ENCODE measurements at places on chromosomes 6 and 20.

GRCh38 chr6:53547166-53547810 lies 2.4 kb upstream of the GCLC start:
- no peak for DNase-seq

GRCh38 chr20:50472693-50473664 lies 37.2 kb upstream of the PTPN1 start:
- no peak for DNase-seq

GRCh38 chr6:134097114-134097707 lies 44.8 kb upstream of the SLC2A12 start:
- DNase-seq: peak; percentile 65

- DNase-seq: no peak
Measured at GRCh38 chr6:94736236-94736635, 841.1 kb upstream of the MANEA start.

DNA sequence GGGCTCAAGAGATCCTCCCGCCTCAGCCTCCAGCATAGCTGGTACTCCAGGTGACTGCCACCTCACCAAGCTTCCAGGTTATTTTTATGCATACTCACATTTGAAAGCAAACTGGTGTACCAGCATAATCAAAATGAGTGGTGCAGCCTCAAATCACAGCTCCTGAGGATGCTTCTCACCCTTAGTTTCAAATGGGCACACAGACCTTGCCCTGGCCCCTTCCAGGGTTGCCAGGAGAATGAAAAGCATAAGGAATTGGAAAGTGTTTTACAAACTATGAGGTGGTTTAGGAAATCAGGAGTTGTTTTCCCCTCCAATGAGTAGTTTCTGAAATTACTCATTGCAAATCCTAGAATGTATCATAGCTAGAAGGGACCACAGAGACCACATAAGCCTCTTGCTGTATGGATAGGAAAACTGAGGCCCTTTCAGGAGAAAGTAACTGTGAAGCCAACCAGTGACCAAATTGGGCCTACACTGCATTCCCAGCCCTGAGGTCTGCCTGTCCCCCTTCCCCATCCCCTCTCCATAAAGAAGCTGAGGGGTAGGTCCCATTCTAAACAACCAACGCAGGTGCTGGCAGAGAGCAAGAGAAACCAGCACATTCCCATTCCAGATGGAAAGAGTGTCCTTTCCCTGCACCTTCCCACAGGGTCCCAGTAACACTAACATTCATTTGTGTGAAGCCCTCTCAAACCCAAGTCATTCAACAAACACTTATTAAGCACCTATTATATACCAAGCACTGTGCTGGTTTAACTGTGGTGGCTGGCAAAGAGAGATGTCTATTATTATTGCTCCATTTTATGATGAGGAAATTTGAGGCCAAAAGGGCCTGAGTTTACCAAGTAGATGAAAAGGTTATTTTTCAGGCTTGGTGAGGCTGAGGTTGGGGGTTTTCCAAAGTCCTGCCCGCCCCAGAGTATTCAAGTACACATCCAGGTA lies 2.1 kb upstream of the E2F1 start:
- DNase-seq: no peak

DNA sequence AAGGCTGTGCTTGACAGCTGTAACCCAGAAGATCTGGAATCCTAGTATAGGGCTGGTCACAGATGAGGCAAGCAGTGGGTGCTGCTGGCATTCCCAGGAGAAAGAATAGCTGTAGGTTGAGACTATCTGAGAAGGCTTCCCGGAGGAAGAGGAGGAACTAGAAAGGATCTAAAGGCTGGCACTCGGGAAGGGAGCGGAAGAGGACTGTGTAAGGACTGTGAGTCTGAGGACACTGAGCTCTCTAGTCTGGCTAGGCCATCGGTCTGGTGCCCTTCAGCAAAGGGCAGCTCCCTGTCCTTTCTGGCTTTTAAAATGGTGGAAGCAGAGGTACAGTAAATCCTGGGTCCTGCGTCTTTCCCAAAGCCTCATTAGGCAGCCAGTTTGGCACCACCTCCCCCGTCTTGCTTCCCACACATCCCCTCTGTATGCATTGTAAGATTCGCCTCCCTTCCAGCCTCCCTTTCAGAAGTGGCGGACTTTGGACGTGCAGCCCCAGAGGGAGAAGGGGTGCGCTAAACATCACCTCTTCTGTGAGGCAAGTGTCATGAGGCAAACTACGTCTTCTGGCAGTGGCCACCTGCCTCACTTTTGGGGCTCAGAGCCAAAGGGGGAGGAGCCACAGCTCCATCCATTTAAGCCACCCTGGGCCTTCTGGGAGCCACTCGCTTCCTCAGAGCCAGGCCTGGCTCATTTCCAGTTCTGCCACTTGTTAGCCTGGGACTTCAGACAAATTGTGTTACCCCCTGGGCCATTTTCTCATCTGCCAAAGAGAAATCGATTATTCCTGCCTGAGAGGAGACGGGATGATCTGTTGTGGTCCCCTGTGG lies 8.6 kb downstream of the SNPH start:
- no peak for DNase-seq

GRCh38 chr6:169005166-169005565 lies 248.5 kb downstream of the THBS2 start:
- DNase-seq: no peak

GRCh38 chr6:132567566-132567965 lies 2.6 kb upstream of the TAAR6 start:
- no peak for DNase-seq

DNA sequence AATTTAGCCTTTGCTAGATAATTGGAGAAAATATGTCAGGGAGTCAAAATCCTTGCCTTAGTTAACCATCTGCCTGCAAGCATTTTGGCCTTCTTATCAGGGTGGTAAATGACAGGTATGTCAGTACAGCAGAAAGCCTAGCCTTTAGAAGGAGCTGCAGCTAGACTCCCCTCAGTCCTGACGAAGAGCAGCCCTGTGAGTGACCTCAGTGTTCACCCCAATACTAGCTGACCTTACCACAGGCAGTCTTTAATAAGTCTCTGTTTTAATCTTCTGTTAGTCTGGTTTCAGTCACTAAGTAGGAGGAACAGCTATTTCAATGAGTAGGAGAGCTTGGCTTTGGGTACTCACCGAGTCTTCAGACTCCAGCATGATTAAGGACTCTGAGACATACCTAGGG lies 340.0 kb upstream of the FLRT3 start:
- DNase-seq: no peak

GRCh38 chr6:3011592-3011991 lies 11.9 kb downstream of the NQO2 start:
- DNase-seq: no peak

- no peak for DNase-seq
Measured at GRCh38 chr20:5928836-5929715, 21.3 kb downstream of the TRMT6 start.

GRCh38 chr20:35432430-35432735 lies 5.6 kb downstream of the GDF5 start:
- DNase-seq: no peak

GRCh38 chr20:56202493-56203077 lies 45.9 kb upstream of the MC3R start:
- DNase-seq: no peak

- DNase-seq: peak; percentile 54
Measured at GRCh38 chr20:38303908-38304379, at the start of gene BPI. Gene BPI (plus strand): TSS chr20:38304156. CDS start chr20:38304224, 68 bp downstream.

DNA sequence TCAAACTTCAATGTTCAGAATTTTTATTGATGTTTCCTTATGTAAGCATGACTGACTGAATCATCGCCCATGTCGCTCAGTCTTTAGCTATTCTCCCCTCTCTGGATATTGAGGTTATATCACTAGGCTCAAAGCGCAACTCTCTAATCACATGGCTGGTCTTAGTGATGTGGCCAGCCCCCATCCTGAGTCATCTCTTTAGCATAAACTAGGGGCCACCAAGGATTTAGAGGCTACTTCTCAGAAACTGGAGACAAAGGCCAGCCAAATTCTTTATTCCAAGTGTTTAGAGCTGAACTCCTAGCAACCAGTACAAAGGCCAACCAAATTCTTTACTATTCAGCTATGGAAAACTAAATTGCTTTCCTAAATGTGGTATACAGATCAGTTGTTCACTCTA lies 61.4 kb downstream of the FAM135A start:
- peak; percentile 32 for DNase-seq

- DNase-seq: no peak
Measured at GRCh38 chr6:51574040-51574439, 513.4 kb downstream of the PKHD1 start.

DNA sequence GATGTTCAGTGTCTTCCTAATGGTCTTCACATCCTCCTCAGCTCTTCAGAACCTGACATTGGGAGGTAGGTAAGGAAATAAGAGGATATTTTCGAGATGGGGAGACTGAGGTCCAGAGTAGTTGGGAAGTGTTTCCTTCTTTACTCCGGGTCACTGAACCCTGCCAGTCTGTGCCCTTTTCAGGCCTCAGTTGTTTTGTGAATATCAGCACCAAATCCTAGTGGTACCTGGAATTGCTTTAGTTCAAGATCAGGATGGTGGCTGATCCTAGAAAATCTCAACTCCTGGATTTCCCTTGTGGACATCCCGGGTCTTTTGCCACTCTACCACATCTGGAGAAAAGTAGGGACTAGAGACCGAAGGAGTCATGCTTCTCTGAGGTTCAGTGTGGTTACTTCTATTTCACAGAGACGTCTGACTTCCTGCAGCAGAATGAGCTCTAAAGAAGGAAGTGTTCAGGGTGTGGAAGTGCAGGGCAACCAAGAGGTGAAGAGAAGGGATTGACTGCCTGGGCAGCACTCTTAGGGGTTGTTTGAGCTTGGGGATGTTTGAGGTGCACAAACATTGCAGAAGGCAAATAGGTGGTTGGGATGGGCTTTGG lies 995 bp downstream of the STK4 start:
- DNase-seq: no peak

- DNase-seq: no peak
Measured at GRCh38 chr6:36701401-36701991, 3.9 kb downstream of the RAB44 start.

DNA sequence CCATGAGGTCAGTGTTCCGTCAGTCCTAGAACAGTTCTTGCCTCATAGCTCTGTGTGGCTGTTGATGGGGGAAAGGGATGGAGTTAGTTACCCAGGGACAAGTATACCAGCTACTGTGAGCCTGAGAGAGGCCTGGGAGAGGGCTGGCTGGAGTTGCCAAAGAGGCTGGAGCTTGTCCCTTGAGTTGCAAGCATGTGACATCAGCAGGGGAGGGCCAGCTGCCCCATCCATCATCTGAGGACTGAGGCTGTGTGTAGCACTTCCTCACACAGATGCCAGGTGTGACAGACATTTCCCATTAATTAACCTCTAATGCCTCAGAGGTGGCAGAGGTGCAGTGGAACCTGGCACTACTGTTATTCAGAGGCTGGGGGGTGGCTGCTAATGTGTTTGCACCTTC lies 131.6 kb downstream of the PHACTR3 start:
- no peak for DNase-seq

- peak; percentile 64 for DNase-seq
Measured at GRCh38 chr20:41173161-41173721, 35.9 kb downstream of the PLCG1 start.

DNA sequence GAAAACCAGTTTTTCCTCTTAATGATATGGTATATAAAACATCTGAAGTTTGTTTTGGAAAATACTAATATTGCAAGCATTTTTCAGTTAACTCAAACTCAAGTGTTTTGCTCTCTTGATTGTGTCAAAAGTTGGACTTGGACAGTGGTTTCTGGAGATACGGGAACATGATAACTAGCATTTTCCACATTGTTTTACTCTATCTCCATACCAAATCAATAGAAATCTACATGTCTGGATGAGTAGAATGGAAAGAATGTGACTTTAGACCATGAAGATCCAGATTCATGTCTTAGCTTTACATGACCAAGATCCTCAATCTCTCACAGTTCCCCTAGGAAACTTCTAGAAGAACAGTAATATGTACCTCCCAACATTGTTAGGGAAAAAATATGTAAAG lies 22.2 kb upstream of the FBXO30 start:
- peak; percentile 47 for DNase-seq

DNA sequence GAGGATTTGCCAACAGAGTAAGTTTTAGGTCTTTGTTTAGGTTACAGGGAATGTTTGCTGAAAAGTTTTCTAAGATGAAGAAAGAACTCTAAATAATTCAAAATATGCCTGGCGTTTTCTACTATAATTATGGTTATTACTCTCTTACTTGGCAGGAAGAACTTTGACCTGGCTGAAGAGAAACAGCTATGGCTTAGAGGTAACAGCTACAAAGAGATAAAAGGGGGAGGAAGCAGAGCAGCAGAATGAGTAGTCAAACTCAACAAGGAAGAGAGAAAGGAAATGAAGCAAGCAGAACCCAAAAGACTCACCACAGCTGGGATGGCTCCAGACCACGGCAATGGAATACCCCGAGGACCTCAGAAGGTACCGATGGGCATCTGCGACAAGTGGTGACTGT lies 95.6 kb downstream of the KIF16B start:
- no peak for DNase-seq

GRCh38 chr6:48101290-48101689 lies 9.7 kb downstream of the PTCHD4 start:
- DNase-seq: no peak

DNA sequence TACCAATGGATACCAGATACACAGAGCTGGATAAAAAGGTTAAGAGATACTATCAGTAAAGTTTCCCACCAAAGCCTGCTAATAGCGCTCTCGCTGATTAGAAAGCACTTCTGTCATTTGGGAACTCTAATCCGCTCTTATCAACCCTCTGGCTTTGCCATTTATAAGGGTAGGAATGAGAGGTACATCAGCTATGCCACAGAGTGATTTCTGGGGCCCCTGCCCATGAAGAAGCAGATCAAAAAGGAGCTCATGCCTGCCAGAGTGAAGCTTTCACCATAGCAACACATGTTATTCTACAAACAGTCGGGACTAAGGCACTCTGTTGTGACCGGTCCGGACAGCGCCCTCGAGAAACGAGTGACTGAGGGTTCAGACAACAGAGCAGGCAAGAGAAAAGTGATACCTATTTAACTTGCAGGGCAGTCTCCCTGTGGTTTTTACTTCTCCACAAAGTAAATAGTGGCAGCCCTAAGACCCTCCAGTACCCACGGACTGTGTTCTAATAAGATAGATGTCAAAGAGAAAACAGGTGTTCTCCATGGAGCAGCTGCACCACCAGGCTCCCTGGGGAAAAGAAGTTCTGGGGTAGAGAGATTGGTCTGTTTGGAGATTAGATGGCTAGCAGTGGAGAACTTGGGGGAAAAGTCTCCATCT lies 5.6 kb downstream of the TRAM2 start:
- DNase-seq: no peak

GRCh38 chr6:11978169-11978987 lies 33.7 kb upstream of the HIVEP1 start:
- no peak for DNase-seq

DNA sequence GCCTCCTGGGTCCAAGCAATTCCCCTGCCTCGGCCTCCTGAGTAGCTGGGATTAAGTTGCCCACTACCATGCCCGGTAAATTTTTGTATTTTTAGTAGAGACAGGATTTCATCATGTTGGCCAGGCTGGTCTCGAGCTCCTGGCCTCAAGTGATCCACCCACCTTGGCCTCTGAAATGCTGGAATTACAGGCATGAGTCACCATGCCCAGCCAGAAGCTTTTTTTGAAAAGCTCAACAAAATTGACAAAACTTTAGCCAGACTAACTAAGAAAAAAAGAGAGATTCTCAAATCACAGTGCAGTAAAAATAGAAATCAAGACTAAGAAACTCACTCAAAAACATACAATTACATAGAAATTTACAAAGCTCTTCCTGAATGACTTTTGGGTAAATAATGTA lies 420.6 kb downstream of the COL12A1 start:
- DNase-seq: peak; percentile 34

Data from fibroblast of skin of right quadriceps (primary cell).